Effector memory CD8-positive, alpha-beta T cell (primary cell): ENCODE measurements at places on chromosomes 6 and 20.

DNA sequence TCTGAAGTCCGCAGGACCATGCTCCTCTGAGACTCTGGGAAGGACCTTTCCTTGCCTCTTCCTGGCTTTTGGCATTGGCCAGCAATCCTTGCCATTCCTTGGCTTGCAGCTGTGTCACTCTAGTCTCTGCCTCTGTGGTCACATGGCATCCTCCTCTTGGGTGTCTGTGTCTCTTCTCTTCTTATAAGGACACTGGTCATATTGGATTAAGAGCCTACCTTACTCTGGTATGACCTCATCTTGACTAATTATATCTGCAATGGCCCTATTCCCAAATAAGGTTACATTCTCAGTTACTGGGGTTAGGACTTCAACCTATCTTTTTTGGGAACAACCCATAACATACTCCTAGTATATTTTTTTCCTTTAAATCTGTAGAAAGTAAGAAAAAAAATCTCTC lies 49.9 kb upstream of the GTSF1L start:
- DNase-seq: no peak

GRCh38 chr6:28996844-28997510 lies 8.1 kb downstream of the ZNF311 start:
- DNase-seq: no peak

GRCh38 chr6:154683756-154684523 lies 49.3 kb upstream of the SCAF8 start:
- no peak for DNase-seq

- no peak for DNase-seq
Measured at GRCh38 chr20:45407067-45407745, 883 bp upstream of the DBNDD2 start.

DNA sequence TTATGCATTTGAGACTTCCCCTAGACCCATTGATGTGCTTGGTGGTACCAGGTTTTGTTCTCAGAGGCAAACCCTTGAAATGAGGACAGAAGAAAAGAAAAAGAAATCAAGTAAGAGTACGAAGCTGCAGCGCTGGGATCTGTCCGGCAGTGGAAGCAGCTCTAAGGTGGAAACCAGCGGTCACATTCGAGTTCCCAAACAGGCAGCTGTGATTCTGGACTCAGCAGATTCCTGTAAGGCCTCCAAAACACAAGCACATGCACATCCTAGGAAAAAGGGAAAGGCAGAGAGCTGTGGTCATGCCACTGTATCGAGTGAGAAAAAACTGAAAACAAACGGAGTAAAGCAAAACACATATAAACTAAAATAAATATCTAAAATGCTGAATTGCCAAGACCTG lies 4.5 kb downstream of the FAM217B start:
- no peak for DNase-seq

DNA sequence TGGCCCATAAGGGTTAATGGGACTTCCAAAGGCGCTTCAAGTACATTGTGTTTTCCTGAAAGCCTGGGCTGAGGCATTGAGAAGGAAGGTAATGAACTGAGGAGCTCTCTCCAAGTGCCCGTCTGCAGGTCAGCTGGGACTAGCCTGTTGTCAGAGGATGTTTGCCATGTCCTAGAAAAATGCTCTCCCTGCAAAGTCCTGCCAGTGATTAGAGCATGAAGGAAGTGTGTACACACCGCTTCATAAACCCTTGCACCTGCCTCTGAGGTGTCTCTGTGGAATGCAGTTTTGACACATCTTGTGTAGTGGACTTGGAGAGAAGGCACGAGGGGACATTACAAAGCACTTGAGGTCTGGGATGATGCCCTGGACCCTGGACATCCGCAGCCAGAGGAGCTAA lies 506.7 kb downstream of the KIF16B start:
- DNase-seq: no peak

DNA sequence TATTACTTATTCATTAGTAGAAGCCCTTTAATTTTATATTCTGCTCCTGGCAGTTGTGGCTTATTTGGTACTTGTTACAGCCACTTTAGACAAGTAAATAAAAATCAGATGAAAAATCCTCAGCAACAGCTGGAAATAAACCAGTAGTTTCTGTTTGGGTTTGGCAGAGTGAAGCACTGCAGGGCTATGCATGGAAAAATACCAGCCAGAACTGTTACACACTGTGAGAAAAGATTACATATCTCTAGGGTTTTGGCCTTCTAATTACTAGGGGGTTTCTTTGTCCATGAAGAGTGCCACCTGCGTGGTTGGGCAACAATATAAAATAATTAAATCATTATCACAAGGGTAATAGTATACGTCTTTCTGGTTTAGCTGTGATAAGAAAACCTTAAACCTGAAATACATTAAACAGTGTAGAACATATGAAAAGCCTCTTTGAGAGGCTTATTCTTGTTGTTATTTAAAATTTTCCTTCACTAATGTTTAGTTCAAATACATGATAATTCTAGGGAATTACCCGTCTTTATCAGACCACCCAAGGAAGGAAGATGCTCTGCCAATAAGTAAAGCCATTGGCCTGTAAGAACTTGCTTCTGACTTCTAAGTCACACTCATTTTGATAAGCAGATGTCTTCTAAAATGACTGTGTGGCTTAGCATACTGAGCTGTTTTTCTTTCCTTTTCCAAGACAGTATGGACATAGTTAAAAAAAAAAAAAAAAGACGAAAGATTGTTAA lies 320.0 kb upstream of the FLRT3 start:
- DNase-seq: no peak

DNA sequence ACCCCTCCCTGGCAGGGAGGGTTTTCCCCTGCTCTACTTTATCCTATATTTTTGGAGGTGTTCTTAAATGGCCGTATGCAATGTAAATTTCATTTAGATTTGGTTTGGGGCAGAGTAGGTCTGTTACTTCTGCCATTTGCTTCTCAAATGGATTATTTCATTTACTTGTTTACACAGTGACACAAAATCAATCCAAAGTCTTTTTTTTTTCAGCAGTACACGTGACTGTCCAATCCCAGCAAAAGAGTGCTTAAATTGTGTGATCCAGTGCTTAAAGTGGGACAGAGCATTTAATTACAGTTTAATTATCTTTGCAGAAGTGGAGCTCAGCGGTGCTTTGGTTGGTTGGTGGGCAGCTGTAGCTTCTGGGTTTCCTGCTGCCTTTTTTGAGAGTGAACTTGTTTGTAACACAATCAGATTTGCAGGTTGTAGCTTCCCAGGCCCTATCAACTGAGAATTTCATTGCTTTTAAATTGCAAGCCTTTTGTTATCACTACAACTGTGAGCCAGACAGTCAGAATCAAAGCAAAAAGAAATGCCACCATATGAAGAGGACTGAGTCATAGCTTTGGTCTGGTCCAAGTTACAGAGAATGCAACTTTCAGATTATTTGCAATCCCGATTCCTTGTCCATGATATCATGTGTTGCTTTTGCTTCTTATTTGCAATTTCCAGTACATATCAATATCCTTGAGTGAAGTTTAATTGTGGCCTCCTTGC lies 216.9 kb downstream of the DOK5 start:
- DNase-seq: no peak

- DNase-seq: no peak
Measured at GRCh38 chr20:8766868-8767390, 302.0 kb upstream of the PLCB4 start.

DNA sequence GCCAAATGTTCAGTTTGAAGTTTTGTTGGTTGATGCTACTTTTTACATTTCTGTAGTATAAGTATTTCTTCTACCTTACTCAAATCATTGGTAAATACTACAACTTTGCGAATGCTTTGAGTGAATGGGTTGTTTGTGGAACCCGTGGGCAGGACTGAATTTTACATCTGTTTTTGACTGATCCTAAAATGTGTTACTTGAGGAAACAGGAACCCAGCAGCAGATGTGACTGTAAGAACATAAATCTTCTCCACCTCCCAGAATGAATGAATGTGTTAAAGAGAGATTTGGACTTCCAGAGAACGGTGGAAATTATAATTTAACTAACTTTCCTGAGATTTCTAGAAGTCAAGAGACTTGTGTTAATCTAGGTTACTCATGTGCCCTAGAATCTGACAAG lies 728.5 kb upstream of the MARCKS start:
- DNase-seq: no peak

- no peak for DNase-seq
Measured at GRCh38 chr6:89536231-89536630, 102.3 kb downstream of the LYRM2 start.

- no peak for DNase-seq
Measured at GRCh38 chr6:166483573-166484250, 101.0 kb upstream of the MPC1 start.

- no peak for DNase-seq
Measured at GRCh38 chr20:58048096-58048702, 180.3 kb downstream of the ANKRD60 start.

DNA sequence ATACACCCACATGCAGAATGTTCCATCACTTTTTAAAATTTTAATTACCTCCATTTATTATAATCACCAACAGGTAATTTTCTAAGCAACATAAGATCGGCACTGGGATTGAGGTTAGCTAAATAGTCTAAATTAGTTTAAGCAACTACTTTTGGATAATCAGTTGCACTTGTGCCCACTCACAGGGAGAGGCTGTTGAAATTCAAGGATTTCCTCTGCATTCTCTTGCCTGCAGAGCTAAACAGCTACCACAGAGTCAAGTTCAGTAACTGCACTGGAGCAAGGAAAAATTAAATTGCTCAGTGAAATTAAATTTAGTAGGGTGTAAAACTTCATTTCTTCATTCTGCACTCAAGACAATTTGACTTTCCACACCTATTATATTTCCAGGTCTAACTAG lies 120.7 kb upstream of the CCDC28A start:
- DNase-seq: no peak

DNA sequence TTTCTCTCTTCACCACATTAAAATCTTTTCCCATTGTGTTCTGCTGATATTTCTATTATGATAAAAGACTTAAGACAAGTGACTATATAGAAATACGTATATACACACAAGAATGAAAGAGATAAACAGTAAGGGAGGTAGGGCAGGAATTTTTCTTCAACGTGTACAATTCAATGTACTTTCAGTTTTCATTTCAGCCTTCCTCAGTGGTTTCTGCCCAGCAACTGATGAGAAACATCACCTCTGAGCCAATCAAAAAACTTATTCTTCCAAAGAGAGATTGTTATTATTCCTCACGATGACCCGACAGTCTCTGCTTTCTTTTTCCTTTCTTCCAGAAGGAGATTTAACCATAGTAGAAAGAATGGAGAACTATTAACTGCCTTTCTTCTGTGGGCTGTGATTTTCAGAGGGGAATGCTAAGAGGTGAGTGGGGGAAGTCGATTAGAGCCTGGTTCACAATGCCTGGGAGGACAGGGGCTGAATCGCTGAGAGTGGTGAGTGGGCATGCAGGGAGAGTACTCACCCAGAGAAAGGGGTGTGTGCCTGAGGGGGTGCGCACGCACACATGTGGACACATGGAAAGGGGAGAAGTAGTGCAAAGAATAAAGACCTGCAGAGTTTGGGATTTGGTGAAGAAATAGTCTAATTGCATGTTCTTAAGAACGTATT lies at the start of gene BTN3A1:
TSS of gene BTN3A1 (plus strand) at position 289 of the 672 bp plus-strand sequence. CDS start 3,289 bp downstream, outside the sequence.
- DNase-seq: peak; percentile 76

GRCh38 chr20:58711266-58712051 lies 18.9 kb downstream of the NPEPL1 start:
- DNase-seq: no peak

- no peak for DNase-seq
Measured at GRCh38 chr20:33675136-33675959, 1.1 kb upstream of the NECAB3 start.

DNA sequence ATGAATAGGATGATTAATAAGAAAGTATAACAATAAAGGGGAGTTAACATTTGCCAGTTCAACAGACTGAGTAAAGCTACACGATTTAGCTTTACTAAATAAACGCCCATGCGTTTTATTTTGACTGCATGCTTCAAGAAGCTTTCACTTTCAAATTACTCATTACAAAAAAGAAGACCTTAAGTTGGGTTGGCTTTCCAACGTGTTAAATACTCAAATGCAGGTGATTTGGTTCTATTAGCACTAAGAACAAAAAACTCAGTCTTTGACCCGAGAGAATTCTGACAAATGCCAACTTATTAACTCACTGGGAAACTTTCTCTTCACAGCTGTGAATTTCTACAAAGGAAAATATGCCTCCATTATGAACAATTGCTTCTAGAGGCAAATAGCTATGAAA lies 24.8 kb downstream of the RNF146 start:
- DNase-seq: no peak

GRCh38 chr6:13579911-13580310 lies 5.5 kb downstream of the SIRT5 start:
- no peak for DNase-seq

DNA sequence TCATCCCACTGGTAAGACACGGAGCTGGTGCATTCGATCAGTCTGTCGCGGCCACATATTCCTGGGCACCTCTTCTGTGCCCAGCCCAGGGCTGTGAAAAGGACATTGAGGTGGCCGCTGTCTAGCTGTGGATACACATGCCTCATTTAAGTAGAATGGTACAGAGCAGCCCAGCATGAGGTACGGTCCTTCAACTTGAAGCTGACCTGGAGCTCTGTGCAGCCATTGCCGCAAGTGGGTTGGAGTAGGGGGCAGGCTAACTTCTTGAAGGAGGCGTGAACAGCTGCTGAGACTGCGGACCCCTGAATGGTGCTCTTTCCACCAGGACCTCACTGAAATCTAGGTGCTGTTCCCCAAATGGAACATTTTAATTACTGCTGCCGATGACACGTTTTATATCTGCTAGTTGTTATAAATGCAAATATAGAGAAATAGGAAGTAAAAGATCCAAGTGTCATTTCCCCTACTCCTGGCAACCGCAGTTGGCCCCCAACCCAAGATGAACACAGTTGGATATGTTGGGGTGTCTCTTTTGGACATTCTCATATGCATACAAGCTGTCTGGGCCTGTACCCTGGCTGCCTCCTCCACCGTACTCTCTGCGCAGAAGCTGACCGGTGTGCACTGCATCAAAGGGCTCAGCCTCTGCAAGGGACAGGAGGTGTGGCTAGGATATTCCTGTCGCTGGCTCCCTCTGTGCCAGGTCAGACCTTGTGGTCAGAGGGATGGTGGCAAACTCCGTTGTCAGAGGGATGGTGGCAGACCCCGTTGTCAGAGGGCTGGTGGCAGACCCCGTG lies 86.1 kb downstream of the CDC5L start:
- no peak for DNase-seq

DNA sequence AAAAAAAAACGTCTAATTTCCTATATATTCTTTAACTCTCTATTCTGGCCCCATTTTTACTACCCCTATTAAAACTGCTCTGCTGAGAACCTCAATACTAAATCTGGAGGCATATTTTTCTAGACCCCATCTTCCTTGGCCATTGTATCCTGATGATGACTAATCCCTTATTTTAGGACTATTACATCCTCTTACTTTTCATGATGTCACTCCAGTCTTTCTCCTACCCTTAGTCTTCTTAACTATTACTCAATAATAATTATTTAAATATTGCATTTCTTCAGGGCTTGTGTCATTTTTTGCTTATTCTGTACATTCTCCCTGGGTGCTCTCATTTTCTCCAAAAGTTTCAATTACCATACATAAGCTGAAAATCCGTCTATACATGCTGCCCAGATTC lies 6.4 kb downstream of the FBXO30 start:
- no peak for DNase-seq

DNA sequence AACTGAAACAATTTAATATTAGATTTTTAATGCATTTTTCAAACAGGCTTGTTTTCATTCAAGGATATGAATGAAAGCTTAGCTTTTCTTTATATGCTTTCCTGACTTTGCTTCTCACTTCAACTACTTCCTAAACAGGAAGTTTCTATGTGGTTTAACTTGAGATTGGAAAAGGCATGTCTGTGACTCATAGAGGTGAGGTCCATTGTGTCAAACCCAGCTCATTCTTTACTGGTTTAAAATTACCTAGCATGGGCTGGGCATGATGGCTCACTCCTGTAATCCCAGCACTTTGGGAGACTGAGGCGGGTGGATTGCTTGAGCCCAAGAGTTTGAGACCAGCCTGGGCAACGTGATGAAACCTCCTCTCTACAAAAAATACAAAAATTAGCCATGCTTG lies 34.4 kb downstream of the EFHC1 start:
- DNase-seq: no peak
